NCI-H524 treated with DMSO at 0.1 percent for 48 hours (cell line): ENCODE measurements at places on chromosomes 1 and 21.
A peak's percentile ranks its signal among the peaks of the same experiment; 100 is the strongest.

- DNase-seq: no peak
Observed at GRCh38 chr1:42392255-42392654, 11.7 kb downstream of the RIMKLA start.

DNA sequence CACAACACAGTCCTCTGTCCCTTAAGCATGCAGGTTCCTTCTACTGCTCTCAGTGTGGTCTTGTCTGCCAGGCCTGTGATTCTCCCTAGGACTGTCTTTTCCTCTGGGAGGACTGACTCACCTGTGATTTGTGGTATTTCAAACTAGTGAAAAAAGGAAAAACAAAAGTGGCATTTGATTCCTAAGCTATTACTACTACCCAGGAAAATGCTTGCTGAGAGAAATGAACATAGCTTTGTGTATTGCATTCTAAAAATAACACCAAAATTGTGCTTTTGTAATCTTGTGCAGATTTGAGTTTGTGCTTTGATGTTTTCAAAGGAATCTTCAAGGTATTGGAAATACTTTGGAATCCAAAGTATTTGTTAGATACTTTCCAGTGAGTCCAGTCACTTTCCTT is 57.0 kb downstream of the GPR161 start:
- no peak for DNase-seq

- DNase-seq: no peak
Observed at GRCh38 chr1:218750216-218750970, 405.3 kb downstream of the TGFB2 start.

GRCh38 chr1:38242506-38242905 is 195.9 kb upstream of the POU3F1 start:
- DNase-seq: no peak

DNA sequence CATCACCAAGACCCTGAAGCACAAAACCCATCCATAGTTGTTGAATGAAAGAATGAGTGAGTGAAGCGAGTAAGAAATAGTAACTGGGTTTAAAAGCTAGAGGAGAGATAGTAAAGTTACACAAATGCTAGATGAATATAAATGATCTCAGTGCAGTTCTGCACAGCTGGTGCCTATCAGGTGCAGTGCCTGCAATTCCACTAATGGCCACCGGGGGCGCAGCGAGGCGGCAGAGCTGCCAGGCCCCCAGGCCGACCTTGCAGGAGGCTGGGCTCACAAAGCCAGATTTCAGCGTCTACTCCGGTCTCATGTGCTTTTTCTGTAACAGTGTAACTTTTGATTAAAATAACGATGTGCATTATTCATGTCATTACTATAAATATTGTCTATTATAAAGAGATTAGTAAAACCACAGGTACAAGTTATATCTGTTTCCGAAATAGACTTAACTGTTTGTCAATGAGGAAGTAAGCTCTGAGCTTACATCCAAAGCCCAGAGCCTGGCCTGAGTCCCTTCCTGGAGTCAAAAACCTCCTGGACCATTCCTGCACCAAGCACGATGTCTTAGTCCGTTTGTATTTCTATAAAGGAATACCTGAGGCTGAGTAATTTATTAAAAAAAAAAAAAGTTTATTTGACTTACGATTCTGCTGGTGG is 477.6 kb downstream of the NPHP4 start:
- DNase-seq: no peak

DNA sequence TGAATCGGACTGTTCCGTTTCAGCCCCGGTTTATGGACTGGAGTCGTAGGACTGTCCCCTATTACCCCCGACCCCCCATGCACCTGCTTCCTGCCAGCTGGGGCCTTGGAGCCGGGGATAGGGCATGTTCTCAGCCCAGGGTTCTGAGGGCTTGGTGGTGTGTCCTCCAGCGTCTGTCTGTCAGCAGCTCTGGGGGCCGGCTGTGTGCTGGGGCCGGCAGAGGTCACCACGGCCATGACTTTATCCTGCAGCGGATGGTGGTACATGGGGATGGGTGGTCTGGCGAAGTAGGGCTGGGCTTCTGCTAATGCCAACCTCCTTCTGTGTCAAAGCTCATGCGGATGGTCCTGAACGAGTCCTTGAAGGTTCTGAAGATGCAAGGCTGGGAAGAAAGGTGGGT is 5.5 kb downstream of the RRP1 start:
- DNase-seq: no peak

DNA sequence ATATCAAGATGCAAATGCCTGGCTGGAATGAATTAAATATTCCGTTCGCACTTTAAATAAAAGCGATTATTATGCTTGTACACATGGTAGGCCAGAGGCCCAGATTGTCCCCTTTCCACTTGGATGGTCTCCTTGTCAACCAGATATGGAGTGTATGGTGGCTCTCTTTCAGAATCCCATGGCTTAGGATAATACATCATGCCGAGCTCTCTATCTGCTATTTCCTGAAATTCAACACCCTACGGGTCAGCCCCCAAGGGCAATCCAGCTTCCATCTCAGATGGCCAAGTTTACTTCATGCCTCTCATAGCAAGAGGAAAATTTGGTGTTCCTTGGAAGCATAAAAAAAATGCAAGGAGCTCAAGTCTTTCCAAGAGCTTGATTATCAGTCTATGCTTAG is 25.4 kb upstream of the FMO1 start:
- no peak for DNase-seq

DNA sequence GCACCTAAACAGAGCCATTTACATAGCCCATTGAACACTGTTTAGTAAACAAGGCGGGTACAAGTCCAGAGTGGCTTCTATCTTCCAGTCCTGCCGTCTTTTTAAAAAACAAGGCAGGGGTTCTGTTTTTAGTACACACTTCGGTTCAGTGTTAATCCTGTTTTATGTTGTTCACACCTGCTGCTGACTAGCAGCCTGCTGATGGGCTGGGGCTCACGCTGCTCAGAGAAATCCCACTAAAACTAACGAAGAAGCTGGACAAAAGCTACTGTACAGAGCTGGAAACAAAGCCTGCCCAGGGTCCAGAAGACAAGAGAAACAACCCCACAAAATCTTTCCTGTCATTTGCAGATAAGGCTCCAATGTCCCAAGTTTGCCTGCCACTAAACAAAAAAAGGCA is 13.2 kb downstream of the ESRRG start:
- peak; percentile 55 for DNase-seq

- no peak for DNase-seq
Observed at GRCh38 chr1:42880384-42880783, 34.0 kb downstream of the ZNF691 start.
